ENCODE measurements at places on chromosomes 3 and 15. TPM values are rescaled to one million over a fixed set of nuclear protein-coding genes. Genes with fewer than 3 reads are reported as not detected.

The PTX3 gene
- 1,042 TPM for total RNA-seq

The SOX2 gene
- total RNA-seq, result not detected

The TOP2B gene
- 40.6 TPM for total RNA-seq

The DGKG gene
- not detected for total RNA-seq

The CYP8B1 gene
- not detected for total RNA-seq

The LTF gene
- not detected for total RNA-seq

The SLC28A1 gene
- not detected for total RNA-seq
